Cerebellum (tissue), 4 donors: ENCODE measurements at places on chromosomes 6 and 20. TPM values are rescaled to one million over a fixed set of nuclear protein-coding genes. Genes with fewer than 3 reads are reported as not detected.

Gene ZNF831
- not detected for total RNA-seq

Gene IRAK1BP1
- 40.5 TPM for total RNA-seq

Gene MCHR2
- 0.91 TPM for total RNA-seq

Gene DUSP15
- total RNA-seq, result 6.1 TPM

Gene GPLD1
- total RNA-seq, result 20.4 TPM

Gene MOCS3
- total RNA-seq, result 5.5 TPM

Gene BACH2
- 23.6 TPM for total RNA-seq

Gene TMEM170B
- total RNA-seq, result 42.9 TPM

DNA sequence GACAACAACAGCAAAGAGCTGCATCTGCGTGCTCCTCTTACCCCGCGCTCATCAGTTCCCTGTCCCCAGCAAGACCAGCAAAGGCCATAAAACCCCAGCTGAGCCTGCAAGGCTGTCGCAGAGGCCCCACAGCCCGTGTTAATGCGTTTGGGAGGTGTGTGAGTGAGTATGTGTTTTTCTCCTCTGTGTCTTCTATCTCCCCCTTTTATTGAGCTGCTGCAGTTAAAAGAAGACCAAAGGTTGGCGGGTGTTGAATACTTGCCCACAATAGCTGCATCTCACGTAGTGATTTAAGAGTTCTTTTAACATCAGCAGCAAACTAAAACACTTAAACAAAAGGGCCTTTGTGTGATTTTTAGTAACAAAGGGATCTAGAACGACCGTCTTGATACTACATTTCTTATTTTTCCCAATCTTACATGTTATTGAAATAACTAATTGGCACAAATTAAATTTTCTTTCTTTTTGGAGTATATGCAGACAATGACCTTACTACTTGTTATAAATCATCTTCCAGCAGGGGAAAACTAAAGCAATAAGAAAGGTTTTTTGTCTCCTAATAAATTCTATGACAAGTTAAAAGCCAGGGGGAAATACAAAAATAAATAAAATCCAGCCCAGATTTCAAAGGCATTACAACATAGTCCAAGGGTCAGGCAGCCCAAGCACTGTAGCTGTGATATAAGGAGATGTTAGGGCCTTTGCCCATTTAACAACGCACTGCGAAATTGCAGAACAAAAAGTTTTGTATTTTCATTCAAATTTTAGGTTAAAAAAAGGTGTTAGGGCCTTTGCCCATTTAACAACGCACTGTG, 27.2 kb upstream of the CNKSR3 start:
- no peak for DNase-seq

- DNase-seq, result no peak
These were observed 3.1 kb downstream of the PLCG1 start for GRCh38 chr20:41140226-41141133.

- no peak for DNase-seq
These were observed 139.6 kb downstream of the MYLK4 start for GRCh38 chr6:2611092-2611491.

DNA sequence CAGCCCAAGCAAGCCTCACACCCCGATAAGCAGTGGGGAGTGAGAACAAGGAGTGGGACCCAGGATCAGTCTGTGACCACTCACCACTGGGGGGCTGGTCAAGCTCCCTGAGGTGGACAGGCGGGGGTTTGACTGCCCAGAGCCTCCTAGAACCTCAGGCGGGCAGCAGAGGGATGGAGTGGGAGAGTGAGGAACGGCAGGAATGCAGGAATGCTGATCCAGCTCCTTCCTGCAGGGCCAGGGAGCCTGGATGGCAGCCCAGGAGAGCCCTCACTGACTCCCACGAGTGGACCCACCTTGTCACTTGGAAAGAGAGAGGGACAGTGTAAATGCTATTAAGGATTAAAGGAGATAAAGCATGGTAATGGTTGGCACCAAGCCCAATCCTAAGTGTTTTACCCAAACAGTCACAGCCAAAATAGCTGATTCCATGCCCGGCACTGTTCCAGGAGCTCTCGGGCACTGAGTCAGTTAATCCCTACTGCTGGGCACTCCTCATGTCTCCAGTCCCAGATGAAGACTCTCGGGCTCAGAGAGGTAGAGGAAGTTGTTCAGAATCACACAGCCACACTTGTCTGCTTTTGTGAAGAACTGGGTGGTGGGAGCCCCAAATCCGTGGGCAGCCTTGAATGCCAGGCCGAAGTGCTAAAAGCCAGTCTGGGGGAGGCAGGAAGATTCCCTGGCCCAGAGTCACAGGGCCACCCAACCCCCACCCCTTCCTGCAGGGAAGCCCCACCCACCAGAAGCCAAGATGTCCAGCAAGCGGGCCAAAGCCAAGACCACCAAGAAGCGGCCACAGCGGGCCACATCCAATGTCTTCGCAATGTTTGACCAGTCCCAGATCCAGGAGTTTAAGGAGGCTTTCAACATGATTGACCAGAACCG, 3.1 kb downstream of the MYL9 start:
- peak; percentile 38 for DNase-seq

DNA sequence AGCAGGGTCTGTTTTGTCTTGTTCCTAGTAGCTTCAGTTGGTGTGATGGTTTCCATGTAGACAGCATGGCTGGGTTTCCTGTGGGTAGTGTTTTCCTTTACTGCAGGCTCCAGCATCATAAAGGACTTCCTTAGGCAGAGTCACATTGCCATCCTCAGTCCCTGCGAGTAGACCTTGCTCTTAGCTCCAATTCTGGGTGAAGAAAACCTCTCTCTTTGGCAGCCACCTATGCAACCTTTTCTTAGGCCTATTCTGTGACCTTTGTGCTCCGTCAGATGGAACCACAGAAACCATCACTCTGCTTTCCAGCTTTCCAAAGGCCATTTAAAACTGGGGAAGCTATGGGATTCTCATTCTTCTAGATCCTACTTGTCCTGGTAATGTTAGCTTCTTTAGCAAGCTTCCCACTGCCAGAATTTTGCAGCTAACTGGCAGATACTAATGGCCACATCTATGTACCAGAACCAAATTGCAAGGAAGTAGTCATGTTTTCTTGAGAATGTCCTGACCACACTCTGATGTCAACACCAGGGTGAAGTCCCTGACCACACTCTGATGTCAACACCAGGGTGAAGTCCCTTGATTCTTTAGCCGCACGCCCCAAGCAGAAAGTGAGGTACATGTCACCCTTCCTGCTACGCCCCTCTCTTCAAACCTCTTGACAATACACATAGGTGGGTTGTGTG, 646.6 kb upstream of the HS3ST5 start:
- no peak for DNase-seq

DNA sequence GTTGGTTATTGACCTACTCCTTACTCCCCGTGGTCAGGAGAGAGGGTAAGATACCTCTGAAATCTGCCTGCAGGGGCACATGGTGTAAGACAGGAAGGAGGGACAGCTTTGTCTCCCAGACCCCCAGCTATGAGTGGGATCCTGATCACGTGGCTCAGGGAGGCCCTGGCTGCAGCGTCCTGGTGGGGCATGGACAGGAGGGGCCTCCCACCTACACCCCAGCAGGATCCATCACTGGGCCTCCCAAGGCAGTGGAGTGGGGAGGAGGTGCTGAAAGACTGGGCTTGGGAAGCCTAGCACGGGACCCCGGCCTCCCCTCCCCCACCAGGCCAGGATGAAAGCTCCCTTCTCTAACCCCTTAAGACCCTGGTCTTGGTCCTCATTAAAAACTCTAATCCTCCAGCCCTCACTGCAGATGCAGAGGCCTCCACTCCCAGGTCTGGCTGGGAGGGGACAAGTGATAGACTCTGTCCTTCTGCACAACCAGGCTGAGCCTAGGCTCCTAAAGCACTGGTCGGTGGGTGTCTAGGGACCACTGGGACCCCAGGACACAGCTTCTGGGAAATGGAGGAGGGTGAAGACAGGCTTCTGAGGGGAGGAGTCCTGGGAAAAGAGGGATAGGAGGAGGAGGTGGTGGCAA, 29.6 kb upstream of the VEGFA start:
- DNase-seq, result no peak

GRCh38 chr6:82040405-82041221, 206.9 kb downstream of the IBTK start:
- DNase-seq, result peak; percentile 55

DNA sequence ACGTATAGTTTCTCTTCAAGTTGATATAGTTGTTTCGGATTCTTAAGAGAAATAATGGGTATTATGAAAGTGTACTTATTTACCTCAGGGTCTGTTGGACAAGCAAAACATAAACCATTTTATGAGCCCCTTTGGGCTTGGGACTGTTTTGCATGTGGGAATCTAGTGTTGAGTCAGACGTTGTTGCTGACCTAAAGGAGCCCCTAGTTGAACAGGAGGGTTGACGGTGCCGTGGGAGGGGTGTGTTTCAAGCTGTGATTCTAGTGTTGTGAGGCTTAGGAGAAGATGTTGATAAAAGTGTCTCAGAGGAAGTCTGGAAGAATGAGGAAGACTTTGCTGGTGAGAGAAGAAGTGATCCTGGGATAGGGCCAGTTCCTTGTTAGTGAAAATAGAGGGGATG, 140.0 kb downstream of the ARID1B start:
- no peak for DNase-seq

GRCh38 chr6:54618572-54618971, 228.0 kb upstream of the FAM83B start:
- no peak for DNase-seq

- no peak for DNase-seq
These were observed 6.5 kb upstream of the GRIK2 start for GRCh38 chr6:101386982-101387381.

- no peak for DNase-seq
These were observed 70.8 kb upstream of the RIPOR2 start for GRCh38 chr6:25006565-25007001.

DNA sequence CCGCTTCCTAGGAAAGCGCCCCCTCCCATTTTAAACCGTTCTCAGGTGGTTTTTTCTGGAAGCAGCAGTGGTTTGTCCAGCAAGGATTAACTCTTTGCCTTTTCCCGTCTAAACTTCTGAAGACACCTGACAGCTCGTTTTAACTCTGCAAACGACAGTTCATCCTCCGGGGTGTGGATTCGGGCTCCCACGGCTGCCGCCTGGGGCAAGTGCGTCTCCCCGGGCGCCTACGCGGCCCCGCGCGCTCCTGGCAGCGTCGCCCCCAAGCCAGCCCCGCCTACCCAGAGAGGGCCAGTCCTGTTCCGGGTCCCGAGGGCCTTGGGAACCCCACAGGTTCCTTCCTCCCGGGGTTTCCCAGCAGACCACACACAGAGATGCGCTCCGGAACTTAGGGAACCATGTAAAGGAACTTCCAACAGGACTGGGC, 54.4 kb downstream of the PRR18 start:
- DNase-seq, result no peak

- DNase-seq, result peak; percentile 60
These were observed 663 bp downstream of the FYN start for GRCh38 chr6:111872401-111873177.

GRCh38 chr20:63150391-63150898, 65.5 kb downstream of the YTHDF1 start:
- DNase-seq, result no peak

DNA sequence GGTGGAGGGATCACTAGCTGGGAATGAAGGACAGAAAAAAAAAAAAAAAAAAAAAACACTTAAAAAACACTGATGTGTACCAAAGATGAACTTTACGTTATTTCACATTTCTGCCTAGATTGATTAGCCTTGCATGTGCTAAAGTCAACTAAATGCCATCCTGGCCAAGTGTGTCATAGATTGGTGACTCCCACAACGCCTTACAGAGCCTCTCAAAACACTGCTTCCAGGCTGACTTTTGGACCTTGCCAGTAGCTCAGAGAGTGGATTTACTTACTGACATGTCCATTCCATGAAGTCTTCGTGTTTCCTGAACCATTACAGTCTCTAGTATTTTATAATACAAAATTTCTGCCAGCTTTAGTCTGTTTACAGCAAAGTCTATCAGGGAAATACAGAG, 40.5 kb downstream of the RBL1 start:
- DNase-seq, result no peak

DNA sequence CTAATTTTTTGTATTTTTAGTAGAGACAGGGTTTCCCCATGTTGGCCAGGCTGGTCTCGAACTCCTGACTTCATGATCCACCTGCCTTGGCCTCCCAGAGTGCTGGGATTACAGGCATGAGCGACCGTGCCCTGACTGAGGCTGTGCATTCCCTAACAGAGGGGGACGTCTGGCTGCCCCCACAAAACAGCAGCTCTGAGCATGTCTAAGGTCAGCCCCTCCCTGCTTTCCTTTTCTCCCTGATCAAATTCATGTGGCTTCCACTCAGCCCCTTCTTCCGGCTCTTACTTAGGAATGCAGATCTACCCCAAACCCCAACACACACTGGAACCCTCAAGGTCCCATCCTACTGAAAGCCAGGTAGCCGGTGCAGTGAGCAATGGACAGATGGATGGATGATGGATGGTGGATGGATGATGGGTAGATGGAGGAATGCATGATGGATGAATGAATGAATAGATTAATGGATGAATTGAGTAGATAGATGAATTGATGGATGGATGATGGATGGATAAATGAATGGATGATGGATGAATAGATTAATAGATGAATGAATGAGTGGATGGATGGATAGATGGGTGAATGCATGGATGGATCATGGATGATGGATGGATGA, 91.5 kb upstream of the BHLHE23 start:
- DNase-seq, result no peak

DNA sequence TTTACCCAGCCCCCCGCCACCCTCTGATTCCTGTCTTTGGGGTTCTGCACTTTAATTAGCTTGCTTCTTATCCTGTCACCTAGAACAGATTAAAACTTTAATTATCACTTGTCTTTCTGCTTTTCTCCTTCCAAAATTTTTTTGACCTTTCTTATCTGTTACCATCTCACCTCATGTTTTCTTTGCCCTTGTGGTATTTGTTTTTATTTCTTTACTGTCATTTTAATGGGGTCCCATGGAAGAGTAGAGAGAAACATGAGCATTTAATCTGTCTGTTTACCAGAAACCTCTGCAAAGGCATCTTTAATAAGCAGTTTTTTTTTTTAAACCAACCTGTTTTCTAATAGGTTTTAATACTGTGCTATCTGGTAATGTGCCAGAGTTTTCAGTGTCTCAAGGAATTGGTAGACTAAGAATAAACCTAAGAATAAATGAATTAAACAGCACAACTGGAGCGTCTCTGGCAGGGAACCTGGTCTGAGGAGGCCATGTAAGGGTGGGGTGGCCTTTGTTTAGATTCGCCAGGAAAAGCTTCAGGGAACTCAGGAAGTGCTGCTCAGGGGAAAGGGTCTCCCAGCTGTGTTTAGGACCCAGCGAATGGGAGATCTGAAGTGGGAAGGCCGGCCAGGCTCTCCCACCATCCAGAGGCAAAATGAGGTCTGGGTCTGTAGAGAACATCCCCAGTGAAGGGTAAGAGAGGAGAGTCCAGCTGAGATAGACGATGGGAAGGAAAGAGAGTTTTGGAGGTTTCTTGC, 69.8 kb downstream of the ARID1B start:
- DNase-seq, result no peak

GRCh38 chr6:156780102-156780641, 3.0 kb downstream of the ARID1B start:
- DNase-seq, result peak; percentile 87

DNA sequence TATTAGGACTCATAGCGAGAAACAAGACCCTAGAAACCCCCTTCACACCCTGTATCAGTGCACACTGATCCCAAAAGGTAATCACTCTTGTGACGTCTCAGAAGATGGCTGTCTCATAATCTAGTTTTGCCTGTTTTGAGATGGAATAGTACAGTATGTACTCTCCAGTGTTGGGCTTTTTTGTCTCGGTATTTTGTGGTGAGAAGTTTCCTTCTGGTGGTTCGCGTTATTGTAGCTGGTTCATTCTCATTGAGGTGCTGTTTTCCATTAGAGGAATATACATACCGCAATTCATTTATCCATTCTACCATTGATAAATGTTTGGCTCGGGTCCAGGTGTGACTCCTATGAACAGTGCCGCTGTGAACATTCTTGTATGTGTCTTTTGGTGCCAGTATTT, 27.9 kb upstream of the MAP3K4 start:
- no peak for DNase-seq

- peak; percentile 53 for DNase-seq
These were observed 3.7 kb downstream of the NRN1 start for GRCh38 chr6:6002848-6003620.
